Activated CD8-positive, alpha-beta memory T cell treated with anti-CD3 and anti-CD28 coated beads for 24 hours (primary cell): ENCODE measurements at places on chromosomes 6 and 20.

DNA sequence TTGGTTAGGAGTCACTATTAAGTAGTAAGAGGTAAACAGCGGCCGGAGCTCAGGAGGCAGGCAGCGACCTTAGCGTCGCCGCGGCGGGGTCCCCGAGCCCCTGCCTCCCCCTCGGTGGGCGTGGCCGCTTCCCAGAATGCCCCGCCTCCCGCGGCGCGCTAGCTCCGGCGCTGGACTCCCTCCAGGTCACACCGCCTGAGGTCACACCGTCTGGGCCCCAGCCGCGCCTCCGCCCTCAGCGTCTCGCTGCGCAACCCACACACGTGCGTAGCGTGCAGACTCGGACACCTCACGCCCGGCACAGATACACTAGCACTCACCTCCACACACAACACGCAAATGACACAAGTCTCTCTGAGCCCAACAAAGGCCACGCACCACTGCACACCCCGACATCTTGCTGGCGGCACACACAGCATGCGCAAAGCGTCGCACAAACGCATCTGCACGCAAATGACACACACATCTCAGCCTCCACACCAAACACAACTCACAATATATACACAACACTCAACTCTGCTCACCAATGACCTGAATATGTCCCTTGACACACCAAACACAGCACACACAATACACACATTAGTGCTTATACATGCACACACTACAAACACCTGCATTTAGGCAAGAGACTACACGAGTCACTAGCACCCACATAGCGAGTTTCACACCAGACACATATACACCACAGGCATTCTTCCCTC, 17.6 kb upstream of the CDKN1A start:
- no peak for DNase-seq

- DNase-seq, result no peak
Measured at GRCh38 chr6:46000905-46001304, 14.8 kb downstream of the CLIC5 start.

DNA sequence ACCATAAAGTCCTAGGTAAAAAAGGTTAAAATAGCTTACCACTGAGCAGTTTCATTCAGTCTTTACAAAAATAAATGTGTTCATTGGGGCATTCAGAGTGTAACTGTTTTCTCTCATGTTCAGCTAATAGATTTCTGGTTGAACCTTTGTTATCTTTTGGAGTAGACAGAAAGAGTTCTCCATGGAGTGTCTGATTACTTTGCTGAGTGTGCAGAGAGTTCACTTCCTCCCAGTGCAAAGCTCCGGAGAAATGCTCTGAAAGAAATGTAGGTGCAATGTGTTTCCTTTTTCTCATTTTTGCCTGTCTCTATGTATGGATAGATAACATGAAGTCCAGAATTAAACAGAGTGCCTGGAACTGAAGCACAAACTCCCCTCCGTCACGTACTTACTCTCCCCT, 52.6 kb downstream of the JAG1 start:
- no peak for DNase-seq

DNA sequence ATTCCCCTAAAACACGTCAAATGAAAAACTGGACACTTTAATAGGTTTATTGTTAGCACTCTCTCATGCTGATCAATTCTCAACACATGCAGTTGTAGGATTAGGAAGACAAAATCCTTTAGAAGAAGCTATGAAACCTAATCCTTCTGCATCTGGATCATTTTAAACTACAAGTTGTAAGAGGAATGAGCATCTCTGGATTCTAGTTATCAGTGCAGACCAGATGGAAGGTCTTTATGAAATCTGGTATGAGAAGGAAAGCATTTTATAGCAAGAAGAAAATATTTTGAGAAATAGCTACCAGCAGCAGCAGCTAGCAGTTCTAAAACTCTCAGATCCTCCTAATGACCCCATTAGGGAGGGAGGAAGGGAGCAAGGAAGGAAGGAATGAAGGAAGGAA, 4.1 kb downstream of the HTR1E start:
- DNase-seq, result no peak

- no peak for DNase-seq
Measured at GRCh38 chr6:105108631-105109262, 71.1 kb downstream of the POPDC3 start.

GRCh38 chr6:50979171-50979525, 160.5 kb downstream of the TFAP2B start:
- DNase-seq, result no peak

GRCh38 chr20:62952968-62953838, 694 bp downstream of the SLC17A9 start:
- peak; percentile 69 for DNase-seq

DNA sequence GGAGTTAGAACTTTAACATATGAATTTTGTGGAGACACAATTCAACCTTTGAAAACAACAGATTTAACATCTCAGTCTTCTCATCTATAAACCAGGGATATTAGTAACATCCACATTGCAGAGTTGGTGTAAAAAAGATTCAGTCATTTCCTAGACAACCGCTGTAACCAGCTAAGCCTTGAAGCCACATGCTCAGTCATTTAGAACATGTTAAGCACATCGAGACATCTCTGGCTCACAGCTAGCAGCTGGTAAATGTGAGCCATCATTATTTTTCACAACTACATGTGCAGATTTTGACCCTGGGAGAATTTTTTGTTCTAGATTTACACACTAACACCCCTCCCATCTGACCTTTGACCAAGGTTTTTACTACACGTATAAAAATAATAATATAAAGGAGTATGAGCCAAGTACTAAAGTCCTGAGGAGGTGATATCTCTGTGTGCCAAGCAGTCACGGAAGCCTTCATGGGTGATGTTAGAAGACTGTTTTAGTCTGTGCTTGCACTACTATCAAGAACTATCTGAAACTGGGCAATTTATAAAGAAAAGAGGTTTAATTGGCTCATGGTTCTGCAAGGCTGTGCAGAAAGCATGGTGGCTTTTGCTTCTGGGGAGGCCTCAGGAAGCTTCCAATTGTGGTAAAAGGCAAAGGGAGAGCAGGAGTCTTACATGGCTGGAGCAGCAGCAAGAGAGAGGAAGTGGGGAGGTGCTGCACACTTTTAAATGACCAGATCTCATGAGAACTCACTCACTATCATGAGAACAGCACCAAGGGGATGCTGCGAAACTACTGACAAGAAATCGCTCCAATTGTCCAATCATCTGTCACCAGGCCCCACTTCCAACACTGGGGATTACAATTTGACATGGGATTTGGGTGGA, 48.7 kb upstream of the IL20RA start:
- DNase-seq, result no peak

GRCh38 chr6:53691667-53692133, 26.1 kb upstream of the KLHL31 start:
- no peak for DNase-seq

DNA sequence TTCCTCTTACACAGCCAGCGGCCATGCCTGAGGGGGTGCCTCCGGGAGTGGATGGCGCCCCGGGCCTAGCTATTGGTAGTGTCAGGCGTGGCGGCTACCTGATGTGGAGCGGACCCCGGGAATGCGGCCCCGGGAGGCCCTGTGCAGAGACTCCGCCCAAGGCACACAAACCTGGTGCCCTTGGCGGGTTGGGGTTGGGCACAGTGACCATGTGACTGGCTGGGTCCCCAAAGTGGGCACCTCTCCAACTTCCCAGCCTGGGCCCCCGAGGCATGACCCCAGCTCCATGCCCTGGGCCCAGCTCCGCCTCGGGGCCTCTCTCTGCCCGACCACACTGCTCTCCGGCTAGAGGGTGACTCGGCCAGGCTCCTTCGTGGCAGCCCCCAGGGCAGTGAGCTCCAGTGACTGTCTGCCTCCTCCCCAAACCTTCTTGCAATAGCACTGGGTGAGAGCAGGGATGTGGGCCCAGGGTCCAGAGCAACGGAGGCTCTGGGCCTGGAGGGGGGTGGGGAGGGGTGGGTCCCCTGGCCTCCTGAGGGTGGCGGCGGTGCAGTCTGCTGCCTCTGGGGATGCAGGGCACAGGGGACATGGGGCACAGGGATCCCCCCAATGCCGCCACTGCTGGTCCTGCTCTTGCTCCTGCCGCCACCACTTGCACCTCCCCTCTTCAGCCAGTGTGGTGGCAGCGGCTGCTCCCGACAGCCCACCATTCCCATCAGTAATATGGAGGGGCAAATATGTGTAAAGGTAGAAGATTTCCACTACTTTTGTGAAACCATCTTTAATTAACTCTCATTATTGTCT, 942.9 kb upstream of the EPHA7 start:
- DNase-seq, result no peak

DNA sequence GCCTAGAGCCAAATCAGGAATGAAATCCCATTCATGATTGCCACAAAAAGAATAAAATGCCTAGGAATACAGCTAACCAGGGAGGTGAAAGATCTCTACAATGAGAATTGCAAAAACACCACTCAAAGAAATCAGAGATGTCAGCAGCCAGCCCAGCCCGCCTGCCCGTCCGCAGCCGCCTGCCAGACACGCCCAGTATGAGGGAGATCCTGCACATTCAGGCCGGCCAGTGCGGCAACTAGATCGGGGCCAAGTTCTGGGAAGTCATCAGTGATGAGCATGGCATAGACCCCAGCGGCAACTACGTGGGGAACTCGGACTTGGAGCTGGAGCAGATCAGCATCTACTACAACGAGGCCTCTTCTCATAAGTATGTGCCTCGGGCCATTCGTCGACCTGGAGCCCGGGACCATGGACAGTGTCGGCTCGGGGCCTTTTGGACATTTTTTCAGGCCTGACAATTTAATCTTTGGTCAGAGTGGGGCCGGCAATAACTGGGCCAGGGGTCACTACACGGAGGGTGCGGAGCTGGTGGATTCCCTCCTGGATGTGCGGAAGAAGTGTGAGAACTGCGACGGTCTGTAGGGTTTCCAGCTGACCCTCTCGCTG, 13.4 kb downstream of the GABRR2 start:
- DNase-seq, result no peak

DNA sequence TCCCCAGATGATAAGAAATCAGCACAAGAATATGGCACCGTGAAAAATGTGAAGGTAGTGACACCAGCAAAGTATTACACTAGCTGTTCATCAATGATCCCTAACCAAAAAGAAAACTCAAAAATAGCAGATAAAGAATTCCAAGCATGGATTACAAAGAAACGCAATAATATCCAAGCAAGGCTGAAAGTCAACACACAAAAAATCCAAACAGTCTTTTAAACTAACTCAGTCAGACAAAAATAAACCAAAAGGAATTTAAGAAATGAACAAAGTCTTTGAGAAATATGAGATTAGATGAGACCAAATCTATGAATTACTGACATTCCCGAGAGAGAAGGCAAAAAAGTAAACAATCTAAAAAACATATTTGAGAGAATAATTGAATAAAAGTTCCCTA, 976.1 kb upstream of the MAP3K7 start:
- no peak for DNase-seq

- peak; percentile 83 for DNase-seq
Measured at GRCh38 chr20:2451939-2452732, 18.5 kb downstream of the SNRPB start.

DNA sequence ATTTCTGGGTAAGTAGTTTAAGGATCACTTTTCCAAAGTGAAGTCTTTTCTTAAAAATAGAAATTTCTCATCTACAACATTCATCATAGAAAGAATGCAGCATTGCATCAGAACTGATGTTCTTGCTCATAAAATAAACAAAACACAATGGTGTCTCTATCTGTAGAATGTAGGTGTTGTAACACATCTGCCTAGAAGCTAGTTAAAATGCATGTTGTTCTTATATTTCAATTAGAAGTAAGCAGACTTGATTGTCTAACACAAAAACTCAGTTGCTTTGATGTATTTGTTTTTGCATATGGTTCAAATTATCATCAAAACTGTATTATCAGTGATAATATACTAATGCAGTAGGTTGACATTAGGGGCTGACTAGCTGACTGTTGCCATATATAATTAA, 654.7 kb upstream of the FLRT3 start:
- no peak for DNase-seq

DNA sequence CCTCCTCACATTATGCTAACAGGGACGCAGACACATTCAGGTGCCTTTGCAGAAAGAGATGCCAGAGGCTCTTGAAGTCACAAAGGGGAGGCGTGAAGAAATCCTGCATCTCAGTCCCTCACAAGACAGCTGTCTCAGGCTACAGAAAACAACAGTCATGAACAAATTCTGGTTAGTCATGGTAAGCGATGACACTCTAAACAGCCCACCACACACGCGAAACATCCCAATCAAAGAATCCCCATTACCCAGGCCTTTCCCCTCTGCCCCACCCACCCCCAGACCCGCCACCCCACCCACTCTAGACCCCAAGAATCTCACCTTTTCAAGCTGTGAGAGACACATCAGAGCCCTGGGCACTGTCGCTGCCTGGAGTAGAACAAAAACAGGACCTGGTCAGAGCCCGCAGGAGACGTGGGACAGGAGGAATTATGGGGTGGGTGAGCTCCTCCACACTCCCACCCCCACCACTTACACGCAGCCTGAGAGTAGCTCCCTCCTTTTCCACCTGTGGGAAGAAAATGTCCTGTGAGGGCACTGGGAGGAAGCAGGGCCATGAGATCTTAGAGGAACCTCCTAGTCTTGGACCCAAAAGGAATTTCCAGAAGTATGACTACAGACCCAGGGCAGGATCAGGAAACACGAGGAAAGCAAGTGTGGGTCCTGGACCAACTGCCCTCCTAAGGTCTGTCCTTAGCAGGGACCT, 2.7 kb downstream of the HLA-B start:
- DNase-seq, result peak; percentile 67

DNA sequence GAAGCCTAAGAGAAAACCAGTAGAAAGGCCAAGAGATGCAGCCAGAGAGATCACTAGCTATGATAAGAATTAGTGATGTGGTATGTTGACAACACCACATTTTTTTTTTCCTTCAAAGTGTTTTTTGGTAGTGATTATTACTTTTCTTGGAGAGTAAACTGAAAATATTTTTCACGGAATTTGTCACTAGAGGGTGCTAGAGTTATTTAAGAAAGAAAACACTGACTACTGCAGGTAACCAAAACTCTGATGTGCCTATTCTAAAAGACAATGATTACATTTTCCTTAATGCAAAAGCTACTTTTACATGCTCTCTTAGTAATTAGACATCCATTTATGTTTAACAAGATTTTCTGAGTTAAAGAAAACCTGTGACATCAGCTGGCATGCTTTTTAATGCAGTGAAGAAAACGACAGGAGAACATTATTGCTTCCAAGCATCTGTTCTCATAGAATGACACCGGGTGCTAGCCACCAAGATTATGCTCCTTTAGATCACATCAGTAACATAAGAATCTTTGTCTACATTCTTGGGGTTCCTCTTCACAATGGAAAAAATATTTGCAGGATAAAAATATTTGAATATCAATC, 28.8 kb downstream of the RWDD2A start:
- DNase-seq, result no peak

- DNase-seq, result no peak
Measured at GRCh38 chr6:17057322-17057721, 44.5 kb upstream of the STMND1 start.

DNA sequence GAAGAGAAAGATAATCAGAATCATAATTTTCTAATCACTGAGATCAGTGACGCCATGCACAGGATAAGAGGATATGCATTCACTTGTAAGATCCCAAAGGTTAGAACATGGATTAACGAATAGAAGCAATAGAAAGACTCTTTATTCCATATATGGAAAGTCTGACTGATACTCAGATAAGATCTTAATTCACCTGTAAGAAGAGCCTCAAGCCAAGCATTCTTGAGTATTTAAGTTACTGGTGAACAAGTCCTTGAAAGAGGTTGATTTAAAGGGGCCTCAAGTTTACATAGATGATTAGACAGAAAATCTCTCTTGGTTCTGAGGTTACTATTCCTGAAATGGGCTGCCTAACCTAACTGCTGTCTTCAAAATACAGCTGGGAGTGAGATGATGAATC, 53.8 kb upstream of the MTRF1L start:
- no peak for DNase-seq
